ENCODE measurements at places on chromosomes 16 and 17.

- DNase-seq, result no peak
These were observed 222.3 kb upstream of the TBX2 start for GRCh38 chr17:61177351-61177750.

- no peak for DNase-seq
These were observed 195.8 kb upstream of the GSE1 start for GRCh38 chr16:85417156-85417860.

- DNase-seq, result no peak
These were observed 34.4 kb downstream of the CDRT4 start for GRCh38 chr17:15432807-15433611.

DNA sequence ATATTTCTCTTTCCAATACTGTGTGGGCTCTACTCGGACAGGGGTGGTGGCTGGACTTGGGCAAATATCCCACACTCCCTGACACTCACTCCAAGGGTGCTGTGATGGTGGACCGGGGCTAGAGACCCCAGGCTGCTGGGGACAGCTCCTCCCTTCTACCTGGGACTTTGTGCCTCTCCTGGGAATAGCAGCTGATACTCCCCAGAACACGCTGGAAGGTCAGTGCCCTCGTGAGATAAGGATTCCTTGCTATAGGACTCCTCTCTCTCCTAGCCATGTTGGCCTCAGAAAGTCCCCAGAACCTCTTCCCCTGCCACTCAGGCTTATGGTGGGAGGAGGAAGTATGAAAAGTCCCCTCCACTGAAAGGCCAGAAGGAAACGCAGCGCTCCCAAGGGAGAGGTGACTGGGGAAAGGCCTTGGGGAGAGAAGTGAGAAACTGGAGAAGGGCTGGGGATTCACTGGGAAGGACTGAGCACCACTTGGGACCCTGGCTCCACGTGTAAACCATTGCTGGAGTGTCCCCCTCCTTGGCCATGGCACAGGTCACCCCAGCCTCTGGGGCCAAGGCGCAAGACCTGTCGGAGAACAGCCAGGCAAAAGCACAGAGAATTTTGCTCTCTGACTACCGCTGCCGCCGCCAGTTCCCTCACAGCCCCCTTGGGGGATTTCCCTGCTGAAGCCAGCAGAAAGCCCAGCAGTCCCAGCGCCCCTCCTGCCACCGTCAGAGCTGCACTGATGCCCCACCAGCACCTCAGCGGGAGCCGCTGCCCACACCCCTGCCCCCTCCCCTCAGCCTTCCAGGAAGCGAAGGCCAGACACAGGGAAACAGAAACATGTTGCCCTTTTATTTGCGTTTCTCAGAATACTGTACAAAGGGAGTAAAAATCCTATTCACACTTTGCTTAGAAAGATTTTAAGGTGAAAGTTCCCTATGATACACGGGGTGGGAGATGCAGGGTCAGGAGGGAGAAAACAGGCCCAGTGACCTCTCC lies 2.1 kb upstream of the GSDMB start:
- DNase-seq, result no peak

GRCh38 chr16:70614208-70614951 lies 32.0 kb upstream of the IL34 start:
- no peak for DNase-seq

- DNase-seq, result no peak
These were observed 26.4 kb upstream of the SLC7A5 start for GRCh38 chr16:87895641-87896141.

GRCh38 chr16:55056585-55057401 lies 126.1 kb downstream of the IRX5 start:
- no peak for DNase-seq

DNA sequence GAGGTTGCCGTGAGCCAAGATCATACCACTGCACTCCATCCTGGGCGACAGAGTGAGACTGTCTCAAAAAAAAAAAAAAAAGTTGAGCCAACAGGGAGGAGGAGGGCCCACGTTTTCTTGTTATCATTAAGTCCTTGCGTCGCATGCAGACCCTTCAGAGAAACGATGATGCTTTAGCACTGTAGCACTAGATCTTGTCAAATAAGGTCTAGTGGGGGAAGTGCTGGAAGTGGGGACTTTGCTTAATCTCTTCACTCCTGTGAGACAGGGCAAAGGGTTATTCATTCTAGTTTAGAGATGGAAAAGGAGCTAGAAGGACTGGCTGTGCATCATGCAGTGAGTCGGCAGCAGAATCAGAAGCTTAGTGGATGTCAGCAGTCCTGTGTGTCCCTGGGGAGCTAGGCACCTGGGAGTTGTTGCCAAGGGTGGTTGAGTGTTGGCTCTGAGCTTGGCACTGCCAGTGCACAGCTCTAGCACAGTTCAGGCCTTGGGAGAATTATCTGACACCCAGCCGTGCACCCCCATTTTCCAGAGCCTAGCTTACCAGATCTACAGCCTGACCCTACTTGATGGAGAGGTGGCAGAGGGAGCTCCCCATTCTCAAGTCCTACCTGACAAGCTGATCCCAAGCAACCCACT lies 33.4 kb upstream of the TBX2 start:
- DNase-seq, result no peak

DNA sequence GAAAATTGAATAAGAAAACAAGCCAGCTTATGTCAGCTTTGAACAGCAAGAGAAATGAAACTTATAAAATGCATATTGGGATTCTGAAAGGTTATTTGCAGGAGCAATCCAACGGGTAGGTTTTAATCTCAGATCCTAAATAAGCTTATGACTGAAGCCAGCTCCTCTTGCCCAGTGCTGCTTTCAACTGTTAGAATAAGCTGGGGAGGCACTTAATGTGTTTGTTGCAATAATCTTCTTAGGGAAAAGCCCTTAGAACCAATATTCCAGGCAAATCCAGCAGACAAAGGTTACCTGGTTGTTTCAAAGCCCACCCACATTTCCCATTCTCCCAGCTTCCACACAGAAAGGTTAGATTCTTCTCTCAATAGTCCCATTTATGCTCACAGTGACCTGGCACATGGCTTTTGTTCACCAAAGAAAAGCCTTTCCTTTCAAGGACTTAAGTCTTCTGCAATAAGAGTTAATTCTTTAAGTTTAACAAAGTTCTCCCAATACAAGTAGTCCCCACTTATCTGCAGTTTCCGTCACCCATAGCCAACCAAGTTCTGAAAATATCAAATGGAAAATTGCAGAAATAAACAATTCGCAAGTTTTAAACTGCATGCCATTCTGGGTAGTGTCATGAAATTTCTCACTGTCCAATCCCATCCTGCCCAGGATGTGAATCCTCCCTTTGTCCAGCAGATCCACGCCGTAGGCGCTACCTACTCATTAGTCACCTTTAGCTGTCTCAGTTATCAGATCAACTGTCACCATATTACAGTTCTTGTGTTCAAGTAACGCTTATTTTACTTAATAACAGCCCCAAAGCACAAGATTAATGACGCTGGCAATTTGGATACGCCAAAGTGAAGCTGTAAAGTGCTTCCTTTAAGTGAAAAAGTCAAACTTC lies 5.9 kb downstream of the TEX2 start:
- no peak for DNase-seq

GRCh38 chr16:66366433-66367299 lies at the start of gene CDH5:
TSS of gene CDH5 (plus strand) at chr16:66366691. CDS start at chr16:66379338, 12,647 bp downstream.
- no peak for DNase-seq

GRCh38 chr16:64225036-64225435 lies 896.8 kb downstream of the CDH11 start:
- no peak for DNase-seq

DNA sequence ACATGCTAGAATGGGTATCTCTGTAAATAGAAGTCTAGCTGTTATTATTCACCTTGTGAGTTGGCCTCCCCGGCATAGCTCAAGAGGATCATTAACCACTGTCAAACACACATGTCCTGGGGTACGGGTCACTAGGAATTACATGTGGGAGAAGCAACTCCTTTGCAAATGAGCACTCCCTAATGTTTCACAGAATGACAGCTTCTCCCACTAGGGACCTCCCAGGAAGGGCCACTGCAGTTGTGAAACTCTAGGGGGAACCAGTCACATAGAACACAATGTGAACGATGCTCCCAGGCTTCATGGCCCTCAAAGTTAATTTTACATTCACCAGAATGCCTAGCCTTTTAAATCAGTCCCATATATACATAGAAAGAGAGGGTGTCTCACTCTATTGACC lies 12.4 kb upstream of the ZNF19 start:
- no peak for DNase-seq

DNA sequence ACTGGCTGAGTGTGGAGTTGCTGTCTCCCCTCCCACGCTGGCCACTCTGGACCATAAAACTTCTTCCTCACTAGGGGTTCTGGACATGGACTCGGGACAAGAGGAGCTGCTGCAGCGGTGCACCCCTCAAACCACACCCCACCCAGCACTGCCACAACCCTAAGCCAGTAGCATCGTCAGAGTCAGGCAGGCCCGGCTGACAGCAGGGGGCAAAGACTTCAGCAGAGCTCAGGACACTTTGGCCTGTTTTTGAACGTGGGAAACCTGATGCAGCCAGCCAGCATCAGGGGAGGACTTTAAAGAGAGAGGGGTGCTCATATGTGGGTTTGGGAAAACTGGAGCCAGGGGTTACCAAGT lies 9.6 kb downstream of the MEOX1 start:
- no peak for DNase-seq

GRCh38 chr17:73560661-73561060 lies 83.6 kb downstream of the SDK2 start:
- no peak for DNase-seq

- DNase-seq, result no peak
These were observed 14.7 kb downstream of the IFT140 start for GRCh38 chr16:1597154-1597553.

GRCh38 chr17:79690988-79691836 lies 39.5 kb upstream of the ENPP7 start:
- DNase-seq, result peak; percentile 0

- DNase-seq, result no peak
These were observed 364.1 kb downstream of the FOXL1 start for GRCh38 chr16:86942151-86943051.

GRCh38 chr16:49467540-49468372 lies 94.2 kb downstream of the C16orf78 start:
- no peak for DNase-seq

GRCh38 chr17:58277802-58278595 lies 2.7 kb downstream of the MPO start:
- no peak for DNase-seq

GRCh38 chr16:19284207-19284606 lies 1.3 kb upstream of the CLEC19A start:
- no peak for DNase-seq

DNA sequence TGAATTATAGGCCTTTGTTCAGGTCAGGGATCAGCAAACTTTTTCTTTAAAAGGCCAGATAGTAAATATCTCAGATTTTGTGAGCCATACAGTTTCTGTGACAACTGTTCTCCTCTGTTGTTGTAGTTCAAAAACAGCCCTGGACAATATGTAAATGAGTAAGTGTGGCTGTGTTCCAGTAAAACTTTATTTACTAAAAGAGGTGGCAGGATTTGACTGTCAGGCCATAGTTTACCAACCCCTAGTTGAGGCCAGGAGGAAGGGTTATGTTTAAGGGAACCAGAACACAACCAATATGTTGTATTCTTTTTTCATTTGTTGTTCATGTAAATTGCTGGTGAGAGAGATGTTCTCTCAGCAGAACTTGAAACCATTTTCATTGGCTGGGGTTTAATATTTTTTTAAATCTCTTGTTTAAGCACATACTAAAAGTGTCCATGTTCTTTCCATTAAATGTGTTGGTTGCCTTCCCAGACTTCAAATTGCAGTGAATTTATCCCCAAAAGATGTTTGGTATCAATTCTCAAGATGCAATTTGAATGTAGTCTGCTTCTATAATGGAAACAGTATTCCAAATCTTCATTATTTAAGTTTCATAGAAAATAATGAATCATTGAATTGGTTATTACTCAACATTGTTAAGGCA lies 260.3 kb downstream of the FTO start:
- DNase-seq, result no peak

DNA sequence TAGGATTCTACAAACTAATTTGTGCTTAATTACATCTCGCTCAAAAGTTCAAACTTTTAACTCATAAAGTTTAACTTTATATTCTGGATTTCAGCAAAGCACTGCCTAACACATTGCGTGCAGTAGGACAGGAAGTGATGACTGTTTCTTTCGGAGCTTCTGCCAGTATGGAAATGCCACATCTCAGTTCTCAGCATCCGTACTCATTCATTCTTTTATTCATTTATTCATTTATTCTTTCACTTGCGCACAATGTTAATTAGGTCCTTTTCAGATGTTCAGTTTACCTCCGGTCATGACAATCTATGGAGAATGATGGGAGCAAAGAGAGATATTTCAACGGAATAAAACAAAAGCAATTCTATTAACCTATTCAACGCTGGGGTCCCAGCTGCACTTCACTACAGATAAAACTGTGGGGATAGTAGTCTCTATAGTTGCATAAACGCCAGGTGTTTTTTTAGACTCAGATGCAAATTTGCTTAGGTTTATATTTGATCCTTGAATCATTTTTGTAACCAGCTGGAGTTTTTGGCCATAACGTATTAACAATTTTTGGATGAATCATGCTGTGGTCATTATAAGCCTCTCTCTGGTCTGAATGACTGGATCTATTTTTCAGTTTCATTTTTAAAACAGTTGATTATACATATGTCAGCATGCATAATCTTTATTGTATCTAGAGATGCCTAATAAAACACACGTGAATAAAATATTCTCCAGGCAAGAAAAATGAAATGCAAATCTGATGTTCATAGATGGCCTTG lies 143.9 kb downstream of the KCNJ2 start:
- DNase-seq, result no peak

DNA sequence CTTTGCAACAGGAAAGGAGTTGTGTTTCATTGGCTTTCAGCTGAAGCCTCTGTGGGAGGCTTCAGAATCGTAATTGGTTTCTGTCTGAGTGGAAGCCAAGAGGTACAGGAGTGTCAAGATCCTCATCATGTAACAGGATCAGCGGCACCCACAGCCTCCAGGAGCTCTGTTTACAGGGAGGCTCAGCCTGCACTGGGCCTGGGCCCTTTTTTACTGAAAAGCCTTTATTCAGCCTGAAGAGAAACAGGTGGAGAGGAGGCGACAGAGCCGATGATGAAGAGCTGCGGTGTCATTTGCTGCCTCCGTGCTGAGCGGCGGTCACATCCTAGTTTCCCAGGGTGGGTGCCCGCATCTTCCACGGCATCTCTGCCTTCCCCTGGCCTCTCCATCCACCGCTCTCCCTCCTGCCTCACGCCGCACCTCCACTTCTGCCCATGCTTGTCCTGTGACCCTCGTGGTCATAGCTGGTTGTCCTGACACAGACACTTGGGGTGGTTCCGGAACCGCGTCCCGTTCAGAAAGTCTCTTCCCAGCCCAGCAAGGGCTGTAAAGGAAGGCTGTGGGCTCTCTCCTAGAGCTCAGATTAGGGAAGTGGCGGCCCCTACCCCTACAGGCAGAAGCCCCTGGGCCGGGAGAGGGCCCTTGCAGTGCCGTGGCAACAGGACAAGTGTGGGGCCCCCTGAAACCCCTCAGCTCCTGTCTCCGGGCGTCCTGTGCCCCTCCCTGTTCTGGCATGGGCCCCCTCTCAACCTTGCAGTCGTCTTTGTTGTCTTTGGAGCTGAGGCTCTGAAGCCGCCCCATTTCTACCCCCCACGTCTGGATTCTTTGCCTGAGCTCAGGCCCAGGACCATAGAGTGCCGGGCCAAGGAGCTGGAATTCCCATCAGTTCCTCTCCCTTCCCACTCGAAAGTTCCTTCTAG lies 53.9 kb upstream of the CHMP6 start:
- no peak for DNase-seq
